Head of caudate nucleus (tissue), 42 donors: ENCODE measurements at places on chromosomes 1 and 21.

- DNase-seq, result no peak
Observed at GRCh38 chr21:31498985-31499384, 154.9 kb upstream of the TIAM1 start.

DNA sequence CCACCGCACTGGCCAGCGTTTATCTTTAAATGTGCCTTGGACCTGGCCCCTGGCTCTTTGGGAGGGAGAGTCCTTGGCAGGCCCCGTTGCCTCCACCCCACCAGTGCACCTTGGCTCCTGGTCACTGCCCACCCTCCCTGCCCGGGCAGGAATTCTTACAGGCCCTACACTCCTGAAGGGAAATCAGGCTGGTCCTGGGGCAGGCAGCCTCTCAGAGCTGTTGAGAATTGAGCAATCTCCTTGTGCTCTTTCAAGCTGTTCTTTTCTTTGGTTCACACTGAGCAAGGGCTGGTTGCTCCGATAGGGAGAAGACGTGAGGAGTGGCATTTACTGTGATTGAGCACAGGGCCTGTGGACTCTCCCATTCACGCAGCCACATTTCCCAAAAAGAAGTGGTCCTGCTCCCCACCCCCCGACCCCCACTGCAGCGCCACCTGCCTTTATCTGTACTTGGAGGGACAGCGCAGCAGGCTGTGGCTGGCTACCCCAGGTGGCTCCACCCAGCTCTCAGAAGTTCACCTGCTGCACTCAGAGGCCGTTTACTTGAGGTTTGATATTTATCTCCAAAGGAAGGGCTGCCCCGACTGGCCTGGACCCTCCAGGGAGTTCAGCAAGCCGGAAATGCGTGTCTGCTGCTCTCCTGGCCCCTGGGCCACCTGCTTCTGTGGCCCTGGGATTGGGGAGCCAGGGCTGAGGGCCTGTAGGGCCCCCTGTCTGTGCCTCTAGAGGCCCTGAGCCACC, 47.8 kb downstream of the SKI start:
- no peak for DNase-seq

DNA sequence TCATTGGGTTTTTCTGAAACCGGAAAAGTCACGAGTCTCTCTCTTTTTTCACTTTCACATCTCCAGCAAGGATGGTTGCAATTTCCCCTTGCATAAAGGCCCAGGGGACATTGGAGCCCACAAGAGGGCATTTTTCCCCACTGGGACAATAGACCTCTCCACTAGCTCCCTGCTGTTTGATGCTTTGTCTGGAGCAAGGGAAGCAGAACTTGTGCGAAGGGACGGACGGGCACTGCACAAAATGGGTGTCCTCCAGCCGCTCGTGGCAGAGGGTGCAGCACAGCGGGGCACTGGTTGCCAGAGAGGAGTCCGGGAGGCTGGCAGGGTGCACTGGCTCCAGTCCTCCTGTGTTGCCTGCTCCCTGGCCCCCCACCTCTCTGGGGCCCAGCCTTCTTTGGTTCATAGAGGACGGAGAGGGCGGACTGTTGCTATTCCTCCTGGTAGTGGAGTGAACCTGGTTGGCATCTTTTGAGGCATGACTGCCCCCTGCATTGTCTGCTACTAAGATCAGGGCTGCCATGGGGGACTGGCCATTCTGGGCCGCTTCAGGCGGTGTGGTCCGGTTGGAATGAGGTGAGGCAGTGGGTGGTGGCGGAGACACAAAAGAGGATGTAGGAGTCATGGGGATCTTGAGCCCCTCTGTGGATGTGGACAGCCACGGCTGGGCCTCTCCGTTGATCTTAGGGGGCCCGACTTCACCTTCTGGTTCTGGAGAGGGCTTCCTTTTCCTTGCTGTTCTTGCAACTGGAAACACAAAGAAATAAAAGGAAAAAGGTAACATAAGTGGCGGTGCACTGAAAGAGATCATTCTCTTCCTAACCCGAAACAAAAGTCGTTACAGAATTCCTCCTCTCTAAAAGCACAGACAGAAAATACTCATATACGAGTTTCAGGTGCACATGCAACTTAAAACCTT, 2.6 kb downstream of the IRF2BP2 start:
- DNase-seq, result peak; percentile 66

GRCh38 chr1:79896140-79896539, 889.6 kb upstream of the ADGRL4 start:
- DNase-seq, result no peak

- DNase-seq, result no peak
Observed at GRCh38 chr1:195872376-195872775, 735.9 kb downstream of the KCNT2 start.

DNA sequence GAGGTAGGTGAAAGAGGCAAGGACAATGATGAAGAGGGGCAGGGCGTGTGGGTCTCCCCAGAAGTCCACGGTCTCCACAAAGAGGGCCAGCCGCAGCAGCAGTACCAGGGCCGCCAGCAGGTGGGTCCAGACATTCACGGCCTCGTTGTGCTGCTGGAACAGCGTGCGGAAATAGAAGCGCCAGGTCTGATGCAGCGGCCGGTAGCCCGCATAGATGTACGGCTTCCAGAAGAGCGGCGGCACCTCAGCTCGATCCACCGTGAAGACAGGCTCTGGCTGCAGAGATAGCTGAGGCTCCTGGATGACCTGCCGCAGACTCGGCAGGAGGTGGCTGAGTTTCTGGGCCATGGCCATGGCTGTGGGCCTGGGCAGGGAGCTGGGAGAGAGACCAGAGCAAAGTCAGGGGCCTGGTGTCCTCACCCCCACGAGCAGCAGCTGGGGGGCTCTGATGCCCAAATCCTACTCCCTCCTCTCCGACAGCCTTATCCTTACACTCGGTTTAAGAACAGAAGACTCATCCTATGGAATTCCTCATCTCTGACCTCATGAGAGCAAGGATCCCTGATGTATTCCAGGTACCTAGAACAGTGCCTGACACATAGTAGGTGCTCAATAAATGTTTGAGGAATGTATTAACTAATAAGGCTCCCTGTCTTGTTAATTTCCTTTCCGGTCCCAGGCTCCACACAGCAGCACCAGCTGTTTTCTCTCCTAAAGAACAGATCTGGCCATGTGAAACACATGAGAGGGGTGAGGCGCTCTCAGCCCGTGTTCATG, 4.4 kb upstream of the AUNIP start:
- no peak for DNase-seq

GRCh38 chr1:25898223-25899015, 7.8 kb downstream of the STMN1 start:
- DNase-seq, result no peak

DNA sequence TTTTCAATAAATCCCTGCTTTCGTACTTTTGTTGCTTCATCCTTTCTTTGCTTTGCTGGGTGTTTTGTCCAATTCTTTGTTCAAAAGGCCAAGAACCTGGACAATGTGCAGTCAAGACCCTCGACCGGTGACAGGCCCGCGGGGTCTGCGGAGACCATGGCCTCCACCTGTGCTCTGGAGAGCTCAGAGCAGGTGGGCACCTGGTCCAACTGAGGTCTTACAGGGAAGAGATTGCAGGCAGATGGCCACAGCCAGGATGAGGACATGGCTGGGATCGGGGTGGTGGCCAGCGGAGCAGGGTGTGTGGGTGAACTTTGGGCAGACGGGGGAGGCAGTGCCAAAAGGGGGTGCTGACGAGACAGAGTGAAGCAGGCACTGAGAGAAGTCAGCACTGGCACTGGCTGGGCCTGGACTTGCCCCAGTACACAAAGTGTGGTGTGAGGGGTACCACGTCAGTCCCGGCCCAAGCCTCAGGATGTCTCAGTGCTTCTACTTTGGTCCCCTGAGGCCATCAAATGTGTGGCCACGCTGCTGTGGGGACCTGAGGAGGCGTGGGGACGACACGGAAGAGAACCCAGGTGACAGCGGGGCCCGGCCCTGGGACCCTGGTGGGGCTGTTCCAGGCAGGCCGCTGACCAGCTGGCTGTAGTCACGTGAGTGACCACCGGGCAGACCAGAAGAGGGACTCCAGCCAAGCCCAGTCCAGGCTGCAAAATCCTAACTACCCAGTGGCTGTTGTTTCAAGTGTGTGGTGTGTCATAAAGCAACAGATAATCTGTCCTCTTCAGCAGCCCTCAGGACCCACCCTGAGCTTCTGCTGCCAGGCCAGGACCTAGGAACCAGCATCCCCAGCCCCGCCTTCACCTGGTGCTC, 10.4 kb upstream of the CCDC27 start:
- no peak for DNase-seq

GRCh38 chr1:67224856-67225255, 58.6 kb downstream of the IL23R start:
- DNase-seq, result no peak

- DNase-seq, result no peak
Observed at GRCh38 chr1:180165509-180166435, 11.1 kb downstream of the QSOX1 start.

- no peak for DNase-seq
Observed at GRCh38 chr1:94227624-94228023, 9.8 kb downstream of the ARHGAP29 start.

DNA sequence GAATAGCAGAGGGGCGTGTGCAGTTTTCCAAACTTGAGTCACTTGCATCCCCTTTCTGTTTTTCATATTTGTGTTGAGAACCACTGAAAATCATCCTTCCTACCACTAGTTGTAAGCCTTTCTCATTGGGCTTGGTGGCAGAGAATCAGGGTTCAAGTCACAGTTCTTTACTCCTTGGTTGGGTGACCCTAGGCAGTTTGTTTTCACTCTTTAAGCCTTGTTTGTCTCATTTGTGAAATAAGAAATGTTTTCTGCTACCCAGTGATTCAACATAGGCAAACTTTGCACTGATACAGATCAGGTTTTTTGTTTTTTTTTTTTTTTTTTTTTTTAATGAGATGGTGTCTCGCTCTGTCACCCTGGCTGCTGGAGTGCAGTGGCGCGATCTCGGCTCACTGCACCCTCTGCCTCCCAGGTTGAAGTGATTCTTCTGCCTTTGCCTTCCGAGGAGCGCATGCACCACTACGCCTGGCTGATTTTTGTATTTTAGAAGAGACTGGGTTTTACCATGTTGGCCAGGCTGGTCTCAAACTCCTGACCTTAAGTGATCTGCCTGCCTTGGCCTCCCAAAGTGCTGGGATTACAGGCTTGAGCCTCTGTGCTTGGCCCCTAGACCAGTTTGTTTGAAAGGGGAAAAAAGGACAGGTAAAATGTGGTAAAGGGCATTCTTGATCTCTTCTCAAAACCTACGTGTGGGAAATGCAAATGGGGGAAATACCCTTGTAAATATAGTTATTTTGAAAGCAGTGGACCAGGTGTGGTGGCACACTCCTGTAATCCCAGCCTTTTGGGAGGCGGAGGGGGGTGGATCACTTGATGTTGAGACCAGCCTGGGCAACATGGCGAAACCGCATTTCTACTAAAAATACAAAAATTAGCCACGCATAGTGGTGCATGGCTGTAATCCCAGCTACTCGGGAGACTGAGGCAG, 3.2 kb downstream of the CLIC4 start:
- no peak for DNase-seq

GRCh38 chr1:166170075-166170474, 3.3 kb upstream of the FAM78B start:
- DNase-seq, result no peak

DNA sequence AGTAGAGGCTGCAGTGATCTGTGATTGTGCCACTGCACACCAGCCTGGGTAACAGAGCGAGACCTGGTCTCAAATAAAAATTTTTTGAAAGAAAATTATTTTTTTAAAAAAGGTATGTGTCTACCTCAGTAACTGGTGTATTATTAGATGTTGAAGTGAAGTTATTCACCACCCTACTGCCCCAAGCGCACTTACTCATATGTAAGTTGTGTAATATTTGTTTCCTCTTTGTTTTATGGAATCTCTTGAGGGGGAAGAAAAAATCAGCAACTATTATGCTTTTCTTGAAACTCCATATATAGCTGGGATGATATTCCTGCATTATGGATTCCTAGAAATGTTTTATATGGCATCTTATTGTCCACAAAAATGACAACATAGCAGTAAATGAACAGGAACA, 21.3 kb downstream of the RBM15 start:
- DNase-seq, result no peak

- no peak for DNase-seq
Observed at GRCh38 chr1:114164840-114165543, 11.3 kb upstream of the SYT6 start.
